ENCODE measurements at places on chromosomes 7 and 10. TPM values are rescaled to one million over a fixed set of nuclear protein-coding genes. Genes with fewer than 3 reads are reported as not detected.

The MAGI2 gene
- total RNA-seq = 19.2 TPM

The R3HCC1L gene
- 24.3 TPM for total RNA-seq

The HGF gene
- total RNA-seq = 0.20 TPM

The GJD4 gene
- 0.29 TPM for total RNA-seq

The OR2A2 gene
- not detected for total RNA-seq

The CLRN3 gene
- total RNA-seq = not detected

The HABP2 gene
- 0.97 TPM for total RNA-seq

The SPDYE2B gene
- total RNA-seq = not detected

The ICA1 gene
- 53.3 TPM for total RNA-seq

The TMEM213 gene
- total RNA-seq = not detected

The SAP25 gene
- total RNA-seq = 5.3 TPM

The C10orf143 gene
- total RNA-seq = 1.5 TPM

The ZNF138 gene
- 31.1 TPM for total RNA-seq

The CDNF gene
- 0.42 TPM for total RNA-seq

The INSYN2A gene
- total RNA-seq = 0.09 TPM

The PDZD7 gene
- total RNA-seq = 0.79 TPM

The PNPLA8 gene
- 20.1 TPM for total RNA-seq

The ZKSCAN5 gene
- 14.3 TPM for total RNA-seq

The RNF148 gene
- total RNA-seq = 0.95 TPM

The FOXI2 gene
- total RNA-seq = 1.3 TPM

The FANK1 gene
- total RNA-seq = 9.7 TPM

The FBH1 gene
- total RNA-seq = 71.6 TPM

The UTF1 gene
- not detected for total RNA-seq

The NEUROD6 gene
- not detected for total RNA-seq

The LMTK2 gene
- total RNA-seq = 21.3 TPM

The FBXL13 gene
- total RNA-seq = 2.1 TPM
